ENCODE measurements at places on chromosomes 5 and 9. TPM values are rescaled to one million over a fixed set of nuclear protein-coding genes. Genes with fewer than 3 reads are reported as not detected.

Gene BAAT
- not detected for total RNA-seq

Gene F12
- total RNA-seq = 0.65 TPM

Gene SCGB3A2
- total RNA-seq = not detected

Gene SHOC1
- not detected for total RNA-seq

Gene OCLN
- 5.0 TPM for total RNA-seq

Gene CAAP1
- total RNA-seq = 18.7 TPM

Gene EPB41L4A
- 23.3 TPM for total RNA-seq

Gene AGXT2
- not detected for total RNA-seq

Gene TEK
- 65.6 TPM for total RNA-seq

Gene EPB41L4B
- total RNA-seq = 47.7 TPM

Gene TEX48
- total RNA-seq = not detected

DNA sequence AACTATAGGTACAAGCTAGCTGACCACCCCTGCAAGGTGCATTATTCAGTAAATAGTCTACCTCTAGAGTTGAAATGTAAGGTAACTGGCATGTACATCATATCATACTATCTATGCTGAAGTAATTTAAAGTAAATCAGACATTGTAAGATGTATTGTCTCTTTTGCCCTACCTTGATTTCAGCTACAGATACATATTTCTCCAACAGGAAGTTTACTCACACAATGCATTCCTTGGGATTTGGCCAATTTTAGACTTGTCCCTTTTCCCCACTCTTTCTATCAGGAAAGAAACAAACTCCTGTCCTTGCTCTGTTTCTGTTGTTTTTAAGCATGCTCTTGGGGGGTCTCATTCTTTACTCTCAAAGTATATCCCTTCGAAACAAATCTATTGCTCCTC, 58.5 kb upstream of the TSLP start:
- DNase-seq = no peak

DNA sequence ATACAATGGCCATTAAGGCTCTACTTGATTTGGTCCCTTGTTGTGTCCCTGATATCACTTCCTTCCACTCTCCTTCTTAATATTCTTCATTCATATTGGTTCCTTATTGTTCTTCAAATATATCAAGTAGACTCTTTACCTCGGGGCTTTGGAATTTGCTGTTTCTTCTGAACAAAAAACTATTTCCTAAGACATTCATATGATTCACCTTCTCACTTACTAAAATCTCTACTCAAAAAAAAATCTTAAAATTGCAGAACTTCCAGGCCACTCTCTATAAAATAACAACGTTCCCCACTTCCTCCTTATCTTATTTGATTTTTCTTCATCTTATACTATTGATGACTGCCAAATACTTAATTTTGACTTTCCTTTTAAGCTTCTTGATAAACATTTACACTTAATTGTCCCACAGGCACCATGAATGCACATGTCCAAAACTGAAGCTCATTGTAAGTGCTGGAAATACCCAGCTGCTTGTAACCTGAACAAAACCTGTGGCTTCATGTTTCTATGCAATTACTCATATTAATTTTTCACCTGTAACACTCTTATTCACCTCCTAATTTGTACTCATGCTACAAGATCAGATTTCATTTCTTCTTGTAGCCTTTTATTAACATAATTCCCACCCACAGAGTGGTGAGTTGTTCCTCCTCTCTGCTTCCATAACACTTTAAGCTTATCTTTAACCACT, 58.4 kb upstream of the NUDT12 start:
- DNase-seq = no peak

DNA sequence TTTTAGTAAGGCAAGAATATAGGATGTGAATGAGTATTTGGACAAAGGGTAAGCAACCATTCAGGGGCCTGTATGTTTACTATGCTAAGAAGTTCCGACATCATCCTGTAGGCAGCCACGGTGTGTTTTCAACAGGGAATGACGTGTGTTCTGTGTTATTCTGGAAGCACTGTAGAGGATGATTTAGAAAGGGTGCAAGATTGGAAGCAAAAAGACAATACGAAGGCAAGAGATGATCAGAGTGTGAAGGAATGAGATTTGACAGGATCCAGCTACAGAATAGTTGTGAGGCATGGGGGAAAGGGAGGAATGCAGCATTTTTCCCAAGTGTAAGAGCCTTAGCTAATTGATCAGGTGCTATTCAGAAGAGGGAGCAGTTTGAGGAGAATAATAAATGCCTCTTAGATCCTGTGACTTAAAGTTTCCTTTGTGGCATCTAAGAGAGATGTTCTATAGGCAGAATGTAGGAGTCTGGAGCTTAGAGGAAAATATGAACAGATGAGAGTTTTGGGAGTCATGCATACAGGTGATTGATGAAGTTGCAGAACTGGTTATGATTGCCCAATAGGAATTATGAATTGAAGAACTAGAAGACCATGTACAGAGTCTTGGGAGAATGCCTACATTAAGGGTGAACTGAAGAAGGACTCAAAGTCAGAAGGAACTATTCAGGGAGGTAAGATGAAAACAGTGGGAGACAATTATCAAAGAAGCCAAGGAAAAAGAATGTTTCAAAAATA, 2.5 kb downstream of the SMC5 start:
- no peak for DNase-seq

DNA sequence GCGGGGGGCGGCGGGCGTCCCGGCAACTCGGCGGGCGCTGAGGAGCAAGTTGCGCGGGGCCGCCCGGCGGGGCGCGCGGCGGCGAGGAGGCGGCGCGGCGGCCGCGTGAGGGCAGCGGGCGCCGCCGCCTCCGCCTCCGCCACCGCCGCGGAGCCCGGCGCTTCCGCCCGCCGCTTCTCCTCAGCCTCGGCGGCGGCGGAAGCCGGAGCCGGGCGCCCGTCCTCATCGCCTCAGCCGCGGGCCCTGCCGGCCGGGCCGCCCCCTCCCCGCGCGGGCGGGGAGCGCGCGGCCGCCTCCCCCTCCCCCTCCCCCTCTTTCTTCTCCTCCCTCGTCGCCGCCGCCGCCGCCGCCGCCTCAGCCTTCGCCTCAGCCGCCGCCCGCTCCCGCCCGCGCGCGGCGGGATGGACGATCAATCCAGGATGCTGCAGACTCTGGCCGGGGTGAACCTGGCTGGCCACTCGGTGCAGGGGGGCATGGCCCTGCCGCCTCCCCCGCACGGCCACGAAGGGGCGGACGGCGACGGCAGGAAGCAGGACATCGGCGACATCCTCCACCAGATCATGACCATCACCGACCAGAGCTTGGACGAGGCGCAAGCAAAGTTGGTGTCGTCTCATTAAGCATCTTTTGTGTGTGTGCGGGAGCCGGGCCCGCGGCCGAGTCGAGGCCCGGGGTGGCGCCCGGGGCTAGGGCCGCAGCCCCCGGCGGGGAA, at the start of gene PBX3:
Gene PBX3, plus strand, starts transcription at position 321 of the 712 bp plus-strand sequence.
- DNase-seq = no peak

DNA sequence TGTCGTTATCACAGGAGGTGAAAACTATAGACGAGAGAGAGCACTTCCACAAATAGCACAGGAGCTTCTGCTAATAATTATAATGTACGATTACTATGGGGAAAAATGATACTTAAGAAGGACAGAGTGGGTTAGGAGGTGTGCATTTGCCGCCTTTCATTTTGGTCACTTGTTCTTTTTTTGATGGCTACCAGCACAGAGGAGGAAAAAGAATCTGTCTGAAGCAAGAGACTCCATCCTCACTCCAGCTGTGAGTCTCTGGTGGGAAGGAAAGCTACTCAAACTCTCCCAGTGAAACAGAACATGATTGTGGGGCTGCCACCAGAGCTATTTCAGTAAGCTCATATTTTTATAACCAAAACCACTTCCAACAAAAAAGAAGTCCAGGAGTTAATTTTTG, 270.4 kb upstream of the TMEM161B start:
- DNase-seq = no peak

- DNase-seq = no peak
Measured at GRCh38 chr9:112169368-112169767, 5.7 kb downstream of the SUSD1 start.

DNA sequence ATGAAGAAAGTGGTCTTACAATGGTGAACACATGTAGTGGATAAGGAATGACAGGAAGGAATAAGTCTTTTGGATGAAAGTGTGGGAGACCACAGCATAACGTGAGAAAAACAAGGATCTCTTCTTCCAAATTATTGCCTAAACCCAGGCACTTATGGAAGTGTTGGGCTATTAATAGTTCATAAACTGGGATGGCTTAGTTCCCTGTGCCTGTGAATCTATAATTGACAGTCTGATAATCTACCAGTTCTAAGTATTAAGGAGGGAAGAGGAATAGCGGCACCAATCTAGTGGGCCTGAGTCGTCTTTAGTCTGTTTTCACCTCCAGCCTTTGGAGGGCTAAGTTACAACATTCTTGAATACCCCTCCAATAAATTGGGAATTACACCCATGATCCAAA, 39.2 kb upstream of the LRRTM2 start:
- DNase-seq = no peak

GRCh38 chr9:80143899-80144298, 572.1 kb downstream of the TLE4 start:
- no peak for DNase-seq

- no peak for DNase-seq
Measured at GRCh38 chr5:135826994-135827671, 7.3 kb upstream of the SLC25A48 start.

DNA sequence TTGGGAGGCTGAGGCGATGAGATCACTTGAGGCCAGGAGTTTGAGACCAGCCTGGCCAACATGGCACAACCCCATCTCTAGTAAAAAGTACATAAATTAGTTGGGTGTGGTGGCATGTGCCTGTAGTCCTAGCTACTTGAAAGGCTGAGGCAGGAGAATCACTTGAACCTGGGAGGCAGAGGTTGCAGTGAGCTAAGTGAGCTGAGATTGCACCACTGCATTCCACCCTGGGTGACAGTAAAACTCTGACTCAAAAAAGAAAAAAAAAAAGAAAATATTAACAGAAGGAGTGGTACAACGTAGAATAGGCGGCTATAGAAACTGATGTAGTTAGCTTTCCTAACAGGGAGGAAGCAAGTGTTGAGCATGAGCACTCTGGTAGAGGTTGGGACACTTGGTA, 59.9 kb downstream of the PBX3 start:
- no peak for DNase-seq

DNA sequence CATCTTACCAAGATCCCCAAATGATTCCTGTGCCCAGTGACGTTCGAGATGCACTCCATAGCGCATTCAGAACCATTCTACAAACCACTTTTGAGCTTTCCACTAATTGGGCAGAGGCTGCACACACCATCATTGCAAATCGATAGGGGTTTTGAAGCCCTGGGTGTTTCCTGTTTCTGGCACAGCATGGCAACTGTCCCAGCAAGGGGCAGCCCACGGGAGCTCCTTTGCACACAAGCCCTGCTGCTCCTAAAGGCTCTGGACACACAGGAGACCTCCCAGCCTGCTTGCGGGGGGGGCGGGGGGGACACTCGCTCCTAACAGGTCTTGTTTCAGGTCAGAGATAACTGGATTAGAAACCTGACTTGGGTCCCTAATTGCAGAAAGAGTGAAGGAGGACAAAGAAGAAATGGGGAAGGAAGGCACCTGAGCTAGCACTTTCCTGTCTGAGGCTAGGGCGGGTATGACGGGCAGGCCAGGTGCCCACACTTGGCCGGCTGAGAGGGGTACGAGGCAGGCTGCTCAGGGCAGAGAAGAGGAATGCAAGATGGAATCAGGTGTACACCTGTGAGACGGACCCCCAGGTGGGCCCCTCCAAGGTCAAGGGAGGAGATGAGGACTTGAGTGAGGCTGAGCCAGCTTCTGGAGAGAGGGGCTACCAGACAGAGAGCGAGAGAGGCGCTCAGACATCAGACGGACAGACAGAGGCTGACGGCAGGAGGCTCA, 820 bp downstream of the FBP1 start:
- DNase-seq = no peak

- no peak for DNase-seq
Measured at GRCh38 chr5:152676196-152676595, 271.1 kb upstream of the NMUR2 start.

DNA sequence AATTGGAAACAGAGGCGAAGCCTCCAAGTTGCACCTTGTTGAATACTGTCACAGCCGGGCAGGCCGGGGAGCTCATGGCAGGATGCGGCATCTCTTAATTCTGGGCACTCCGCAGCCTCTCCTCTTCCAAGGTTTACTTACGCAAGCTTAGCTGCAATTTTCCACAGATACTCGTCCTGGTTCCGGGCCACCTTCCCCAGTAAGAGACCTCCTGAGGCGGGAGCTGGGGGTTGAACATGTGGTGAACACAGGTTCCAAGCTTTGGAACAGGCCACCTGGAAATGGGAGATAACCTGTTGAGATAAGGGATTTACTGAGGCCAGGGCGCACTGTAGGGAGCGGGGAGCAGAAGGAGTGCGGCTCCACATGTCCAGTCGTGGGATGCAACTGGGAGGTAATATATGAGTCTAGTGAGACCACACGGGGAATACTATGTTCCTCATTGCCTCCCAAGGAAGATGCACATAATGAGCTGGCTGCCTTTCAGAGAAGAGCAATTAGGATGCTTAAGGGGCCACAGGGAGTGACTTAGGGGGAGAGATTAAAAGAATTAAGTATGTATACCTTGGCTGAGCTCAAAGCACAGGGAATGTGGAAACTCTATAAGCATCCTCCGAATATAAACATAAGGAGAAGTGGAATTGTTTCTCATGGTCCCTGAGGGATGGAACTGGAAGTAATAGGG, 335.2 kb downstream of the CWC27 start:
- DNase-seq = no peak

DNA sequence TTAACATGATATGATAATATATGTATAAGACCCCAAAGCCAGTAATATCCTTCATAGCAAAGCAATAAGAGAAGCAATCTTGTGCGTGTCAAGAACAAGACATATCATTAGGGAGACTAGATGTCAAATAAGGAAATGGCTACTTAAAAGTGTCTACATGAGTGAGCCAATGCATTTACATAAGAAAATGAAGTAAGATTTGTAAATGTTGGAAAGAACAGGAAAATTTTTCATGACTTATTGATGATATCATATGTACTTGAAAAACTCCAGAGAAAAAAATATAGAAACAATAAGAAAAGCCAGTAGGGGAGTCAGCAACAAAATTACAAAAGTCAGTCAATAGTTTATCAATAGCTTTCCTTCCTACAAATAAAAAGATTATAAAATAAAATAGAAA, 13.8 kb upstream of the MCTP1 start:
- no peak for DNase-seq

- no peak for DNase-seq
Measured at GRCh38 chr5:31161781-31162181, 31.7 kb upstream of the CDH6 start.

DNA sequence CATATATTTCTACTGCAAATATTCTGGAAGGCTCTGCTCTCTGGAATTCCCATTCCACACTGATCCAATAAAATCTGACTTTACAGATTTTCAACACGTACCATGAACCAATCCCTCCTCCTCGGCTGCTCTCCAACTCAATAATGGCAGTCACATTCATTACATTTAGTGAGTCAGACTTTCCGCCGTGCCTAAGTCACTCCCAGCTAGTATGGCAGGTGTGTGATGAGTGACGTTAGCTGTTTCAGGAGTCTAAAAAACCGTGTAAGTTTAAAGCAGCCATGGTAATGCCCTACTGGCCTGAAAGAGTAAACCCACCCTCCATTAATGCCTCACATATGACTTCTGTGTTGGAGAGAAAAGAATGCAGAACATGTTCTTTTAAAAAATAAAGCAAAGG, 3.3 kb downstream of the FBN2 start:
- no peak for DNase-seq

- no peak for DNase-seq
Measured at GRCh38 chr9:36151316-36152210, 15.0 kb downstream of the GLIPR2 start.

GRCh38 chr9:72509635-72510034, 11.8 kb upstream of the TMC1 start:
- no peak for DNase-seq

- DNase-seq = no peak
Measured at GRCh38 chr5:43677253-43677652, 74.3 kb downstream of the NNT start.
